ENCODE measurements at places on chromosomes 12 and 14. TPM values are rescaled to one million over a fixed set of nuclear protein-coding genes. Genes with fewer than 3 reads are reported as not detected.

Gene PSMC6
- total RNA-seq: 34.7 TPM

Gene DBX2
- total RNA-seq: not detected

Gene FOXM1
- total RNA-seq: 0.86 TPM

Gene ETV6
- total RNA-seq: 10.8 TPM

Gene ITGA7
- total RNA-seq: 16.9 TPM

Gene SIX1
- total RNA-seq: not detected

Gene TAS2R30
- 1.4 TPM for total RNA-seq

Gene PRB2
- not detected for total RNA-seq

Gene RASSF8
- 9.0 TPM for total RNA-seq

Gene NELL2
- 0.78 TPM for total RNA-seq

Gene E2F7
- 0.18 TPM for total RNA-seq

Gene CAMKK2
- 28.8 TPM for total RNA-seq

DNA sequence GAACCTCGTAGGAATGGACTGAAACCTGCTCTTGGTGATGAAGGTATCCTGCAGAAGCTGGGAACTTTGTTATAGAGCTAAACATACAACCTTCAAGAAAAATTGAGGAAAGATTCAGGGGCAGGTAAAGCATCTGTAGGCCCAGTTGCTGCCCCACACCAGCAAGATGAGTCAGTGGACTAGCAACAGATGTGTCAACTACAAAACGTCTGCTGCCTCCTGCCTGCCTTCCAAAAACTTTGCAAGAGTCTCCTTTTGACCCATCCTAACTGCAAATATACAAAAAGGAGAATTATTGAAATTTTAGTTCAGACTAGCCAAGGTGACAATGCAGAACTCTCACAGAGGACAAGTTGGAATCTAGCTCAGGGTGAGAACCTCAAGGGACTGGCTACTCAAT lies 60.9 kb upstream of the TMTC1 start:
- DNase-seq: no peak

- no peak for DNase-seq
Observed at GRCh38 chr12:4268329-4269181, 5.0 kb upstream of the CCND2 start.

DNA sequence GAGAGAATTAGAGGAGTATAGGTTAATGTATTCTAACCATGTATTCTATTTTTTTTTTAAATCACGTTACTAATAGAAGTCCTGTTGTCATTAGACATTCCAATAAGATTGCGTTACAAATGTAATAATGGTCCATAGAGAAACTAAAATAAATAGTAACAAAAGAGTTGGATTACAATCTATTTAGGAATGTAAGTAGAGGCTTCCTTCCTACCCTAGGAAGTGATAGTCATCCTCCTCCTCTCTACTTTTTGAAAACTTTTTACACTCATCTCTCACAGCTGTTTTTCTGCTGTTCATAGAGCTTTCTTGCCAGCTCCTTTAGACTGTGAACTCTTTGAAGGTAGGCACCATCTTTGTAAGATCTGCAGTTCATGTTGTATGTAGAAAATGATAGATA lies 23.6 kb downstream of the TRHDE start:
- DNase-seq: no peak

- no peak for DNase-seq
Observed at GRCh38 chr12:68568922-68569569, 41.7 kb upstream of the RAP1B start.

- peak; percentile 82 for DNase-seq
Observed at GRCh38 chr12:109147954-109148353, 31.6 kb downstream of the ACACB start.

- peak; percentile 31 for DNase-seq
Observed at GRCh38 chr14:104405360-104406226, 174.0 kb upstream of the C14orf180 start.

DNA sequence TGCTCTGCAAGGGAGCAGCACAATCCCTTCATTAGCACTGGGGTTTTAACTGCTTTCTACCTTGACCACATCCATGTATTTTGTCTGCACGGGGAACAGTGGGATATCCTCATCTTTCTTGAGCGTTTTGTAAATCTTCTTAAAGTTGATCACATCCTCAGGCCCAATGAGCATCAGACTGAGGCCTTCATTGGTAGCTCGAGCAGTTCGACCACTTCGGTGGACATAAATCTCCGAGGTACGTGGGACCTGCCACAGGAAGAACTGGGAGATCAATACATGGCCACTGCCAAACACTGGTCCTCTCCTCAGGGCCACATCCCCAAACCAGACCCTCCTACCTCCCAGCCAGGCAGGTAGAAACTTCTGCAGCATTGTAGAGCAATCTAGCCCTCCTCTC lies 26.1 kb downstream of the DDX24 start:
- no peak for DNase-seq

- DNase-seq: no peak
Observed at GRCh38 chr14:71942904-71943694, 10.9 kb downstream of the RGS6 start.

- no peak for DNase-seq
Observed at GRCh38 chr12:31233061-31233730, 92.8 kb downstream of the SINHCAF start.

DNA sequence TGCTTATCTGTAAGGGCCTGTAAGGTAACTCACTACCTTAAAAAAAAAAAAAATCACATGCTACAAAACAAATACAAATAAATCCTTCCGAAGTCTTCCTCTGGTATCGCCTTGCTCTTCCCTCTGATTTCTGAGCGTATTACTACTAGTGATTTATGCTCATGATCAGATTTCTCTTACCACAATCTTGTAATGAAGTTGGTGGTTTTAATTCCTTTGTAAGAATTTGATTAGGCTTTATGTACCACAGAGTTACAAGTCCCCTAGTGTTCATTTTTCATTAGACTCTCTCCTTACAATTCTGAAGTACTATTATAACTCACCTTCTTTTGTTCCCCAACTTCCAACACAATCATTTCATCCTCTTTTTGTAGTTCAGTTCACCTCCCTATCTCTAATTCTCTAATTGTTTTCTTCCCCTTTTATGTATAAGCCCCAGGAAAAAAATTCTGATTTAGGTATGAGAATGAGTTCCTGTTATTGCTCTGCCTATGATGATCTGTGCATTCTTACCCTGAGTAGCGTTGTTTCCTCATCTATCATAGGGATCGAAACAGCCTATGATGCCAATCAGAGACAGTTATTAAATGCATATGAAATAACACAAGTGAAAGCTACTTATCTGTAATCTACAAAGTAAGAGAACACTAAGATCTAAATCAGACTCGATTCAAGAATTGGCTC lies 81.5 kb downstream of the EPS8 start:
- no peak for DNase-seq

GRCh38 chr12:92539976-92540781 lies 162.6 kb upstream of the PLEKHG7 start:
- DNase-seq: no peak

- DNase-seq: no peak
Observed at GRCh38 chr12:4653257-4653656, 4.3 kb downstream of the NDUFA9 start.

DNA sequence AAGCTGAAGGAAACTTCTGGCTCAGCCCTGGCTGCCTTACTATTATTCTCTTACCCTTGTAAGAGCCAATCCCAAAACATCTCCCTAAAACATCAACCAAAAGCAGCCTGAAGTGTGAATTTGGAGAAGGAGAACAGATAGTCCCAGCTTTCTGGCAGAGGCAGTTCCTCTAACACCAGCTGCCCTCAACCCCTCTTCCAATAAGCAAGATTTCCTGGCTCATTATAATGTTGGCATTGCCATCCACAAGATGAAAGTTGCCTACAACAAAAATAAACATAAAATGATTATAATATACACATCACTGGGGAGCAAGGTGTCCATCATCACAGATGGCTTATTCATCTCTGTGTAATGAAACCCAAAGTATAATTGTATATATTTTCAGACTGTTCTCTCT lies 352.5 kb upstream of the CCDC196 start:
- DNase-seq: no peak

- no peak for DNase-seq
Observed at GRCh38 chr12:48999371-49000131, at the start of gene DDN. TSS of gene DDN (minus strand) at chr12:48999375. CDS start at chr12:48999287, 88 bp downstream.

DNA sequence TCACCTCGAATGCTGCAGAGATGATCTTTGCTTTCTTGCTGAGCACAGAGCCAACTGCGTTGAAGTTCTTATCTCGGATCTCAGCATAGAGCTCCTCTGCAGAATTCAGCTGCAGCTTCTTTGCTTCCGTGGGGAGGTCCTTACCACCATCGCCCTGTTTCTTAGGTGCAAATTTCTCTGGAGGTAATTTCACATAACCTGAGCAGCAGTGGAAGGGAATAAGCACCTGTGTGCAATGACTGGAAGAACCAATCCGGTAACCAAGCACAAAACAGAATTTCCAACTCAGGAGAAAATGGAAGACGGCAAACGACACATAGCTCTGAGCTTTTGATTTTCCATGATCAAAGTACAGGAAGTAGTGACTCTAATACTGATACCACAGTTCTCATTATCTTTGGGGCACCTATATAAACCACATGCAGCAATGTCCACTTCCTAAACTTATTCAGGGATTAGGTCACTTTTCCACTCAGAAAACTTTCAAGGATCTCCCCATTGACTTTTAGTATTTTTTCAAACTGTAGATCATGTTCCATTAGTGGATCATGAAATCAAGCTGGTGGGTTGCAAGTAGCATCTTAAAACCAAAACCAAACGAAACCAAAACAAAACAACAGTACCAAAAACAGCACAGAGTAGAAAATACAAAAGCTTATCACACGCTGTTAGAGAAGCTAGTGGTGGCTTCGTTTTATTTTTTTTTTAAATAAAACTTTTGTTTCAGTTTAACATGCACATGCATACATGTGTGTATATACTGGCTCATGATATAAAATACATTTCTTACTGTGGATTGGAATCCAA lies 18.9 kb upstream of the DIABLO start:
- no peak for DNase-seq

- DNase-seq: no peak
Observed at GRCh38 chr12:78886719-78887407, 22.3 kb downstream of the SYT1 start.

DNA sequence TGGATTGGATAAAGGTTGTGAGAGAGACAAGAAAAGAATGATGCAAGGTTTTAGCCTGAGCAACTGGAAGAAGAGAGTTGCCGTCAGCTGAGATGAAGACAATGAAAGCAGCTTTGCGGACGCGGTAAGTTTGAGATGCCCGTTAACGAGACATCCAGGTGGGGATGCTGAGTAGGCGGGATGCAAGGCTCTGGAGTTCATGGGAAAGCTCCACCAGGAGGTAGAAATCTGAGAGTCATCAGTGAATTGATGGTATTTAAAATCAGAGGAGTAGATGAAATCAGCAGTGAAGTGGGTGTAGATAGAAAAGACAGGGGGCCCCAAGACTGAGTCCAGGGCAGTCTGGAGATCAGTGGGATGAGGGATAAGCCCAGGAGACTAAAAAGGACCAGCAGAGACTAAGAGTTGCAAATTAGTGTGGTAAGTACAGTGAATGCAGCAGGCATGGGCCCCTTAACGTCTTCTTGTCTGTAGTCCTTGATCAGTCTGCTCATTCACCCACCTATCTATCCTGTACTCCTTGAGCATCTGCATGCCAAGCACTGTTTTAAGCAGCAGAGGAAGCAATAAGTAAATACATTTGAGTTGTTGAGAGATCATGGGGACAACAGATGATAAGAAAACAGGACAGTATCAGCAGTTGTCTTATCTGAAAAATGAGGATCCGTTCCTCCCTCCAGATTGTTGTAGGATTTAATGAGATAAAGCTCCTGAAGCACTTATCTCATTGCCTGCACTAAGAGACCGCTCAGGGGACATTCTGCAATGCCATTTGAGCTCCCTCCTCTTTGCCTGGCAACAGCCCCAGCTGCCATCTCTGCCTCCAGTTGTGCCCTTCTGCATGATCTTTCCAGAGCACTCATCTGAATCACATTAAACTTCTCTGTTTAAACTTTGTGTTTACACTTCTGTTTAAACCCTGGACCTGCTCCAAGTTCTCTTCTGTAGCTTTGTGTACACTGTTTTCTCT lies 91.5 kb downstream of the APAF1 start:
- peak; percentile 57 for DNase-seq

DNA sequence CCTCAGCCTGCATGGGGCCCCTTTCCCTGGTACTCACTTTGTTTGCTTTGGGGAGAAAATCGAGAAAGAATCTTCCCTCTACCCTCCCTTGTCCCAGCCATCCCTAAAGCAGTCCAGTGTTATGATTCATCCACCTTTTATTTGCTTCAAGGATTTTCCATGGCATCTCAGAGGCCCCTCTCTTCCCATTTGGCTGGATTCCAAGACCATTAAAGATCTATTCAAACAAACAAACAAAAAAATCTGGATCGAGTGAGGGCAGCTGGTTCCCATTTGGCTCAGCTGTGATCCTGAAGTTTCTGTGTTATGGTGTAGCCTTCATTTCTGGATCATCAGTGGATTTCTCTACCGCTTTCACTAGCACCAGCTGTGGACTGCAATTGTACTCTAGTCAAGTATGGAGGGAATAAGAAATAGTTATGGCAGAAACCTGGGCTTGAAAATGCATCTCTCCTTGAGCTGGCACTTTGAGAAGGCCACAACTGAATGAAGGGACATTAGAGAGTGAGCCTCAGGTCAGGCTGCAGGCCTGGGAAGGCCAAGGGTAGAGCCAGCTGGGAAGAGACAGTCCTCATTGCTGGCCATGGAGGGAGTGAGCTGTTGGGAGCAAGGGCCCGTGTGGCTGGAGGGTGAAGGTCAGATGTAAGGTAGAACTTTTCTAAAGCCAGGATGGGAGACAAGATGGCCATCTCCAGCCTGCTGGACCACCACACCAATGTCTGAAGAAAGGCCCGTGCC lies 13.7 kb downstream of the KRT71 start:
- no peak for DNase-seq

- DNase-seq: no peak
Observed at GRCh38 chr12:103858953-103859601, 18.0 kb upstream of the NT5DC3 start.

Measured in left lobe of liver (tissue), 2 donors.